Body of pancreas (tissue), 4 donors: ENCODE measurements at places on chromosomes 13 and 19. TPM values are rescaled to one million over a fixed set of nuclear protein-coding genes. Genes with fewer than 3 reads are reported as not detected.

DNA sequence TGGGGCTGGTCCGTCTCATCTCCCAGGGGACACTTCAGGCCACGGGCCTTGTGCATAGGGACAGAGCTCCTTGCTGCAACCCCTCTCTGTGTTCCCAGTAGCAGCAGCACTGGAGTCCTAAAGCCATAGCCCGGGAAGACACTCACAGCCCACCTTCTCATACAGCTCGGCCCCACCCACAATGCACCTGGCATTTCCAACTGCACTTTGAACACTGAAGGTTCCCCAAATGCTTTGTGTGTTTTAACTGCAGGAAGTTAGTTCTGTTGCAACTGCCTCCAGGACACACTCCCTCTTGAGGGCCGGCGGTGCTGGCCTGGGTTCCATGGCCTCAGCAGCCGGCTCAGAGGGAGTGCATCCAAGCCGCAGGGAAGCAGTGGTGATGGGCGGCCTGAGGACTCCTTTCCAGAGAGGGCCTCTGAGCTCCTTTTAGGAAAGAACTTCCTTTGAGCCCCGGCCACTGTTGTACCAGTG is 22.7 kb upstream of the TMEM255B start:
- DNase-seq: no peak

DNA sequence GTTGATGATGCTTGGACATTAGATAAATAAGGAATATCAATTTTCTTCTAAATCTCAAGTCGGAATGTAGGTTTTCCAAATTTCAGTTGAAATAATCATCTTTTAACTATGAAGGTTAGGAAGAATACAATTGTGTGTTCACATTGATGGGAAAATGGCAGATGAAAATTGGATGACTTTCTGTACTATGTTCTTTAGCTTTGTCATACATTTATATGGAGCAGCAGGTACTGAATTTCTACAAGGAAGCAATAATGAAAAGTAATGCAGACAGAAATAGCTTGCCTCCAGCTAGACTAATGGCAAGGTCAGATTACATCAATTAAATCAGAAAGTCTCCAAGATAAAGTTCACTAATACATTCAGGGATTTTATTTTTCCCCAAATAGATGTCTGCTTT is 1423.7 kb upstream of the PCDH20 start:
- no peak for DNase-seq

FPR3 gene
- total RNA-seq: 4.9 TPM

RFPL4A gene
- not detected for total RNA-seq

ISYNA1 gene
- total RNA-seq: 52.7 TPM

- DNase-seq: no peak
Observed at GRCh38 chr19:49773663-49774350, 7.0 kb downstream of the AP2A1 start.

- no peak for DNase-seq
Observed at GRCh38 chr19:5742051-5742450, 21.6 kb downstream of the CATSPERD start.

SLITRK6 gene
- total RNA-seq: not detected

CYP4F2 gene
- not detected for total RNA-seq

ATP5F1D gene
- 156 TPM for total RNA-seq
